ENCODE measurements at places on chromosomes 3 and 15. TPM values are rescaled to one million over a fixed set of nuclear protein-coding genes. Genes with fewer than 3 reads are reported as not detected.

DNA sequence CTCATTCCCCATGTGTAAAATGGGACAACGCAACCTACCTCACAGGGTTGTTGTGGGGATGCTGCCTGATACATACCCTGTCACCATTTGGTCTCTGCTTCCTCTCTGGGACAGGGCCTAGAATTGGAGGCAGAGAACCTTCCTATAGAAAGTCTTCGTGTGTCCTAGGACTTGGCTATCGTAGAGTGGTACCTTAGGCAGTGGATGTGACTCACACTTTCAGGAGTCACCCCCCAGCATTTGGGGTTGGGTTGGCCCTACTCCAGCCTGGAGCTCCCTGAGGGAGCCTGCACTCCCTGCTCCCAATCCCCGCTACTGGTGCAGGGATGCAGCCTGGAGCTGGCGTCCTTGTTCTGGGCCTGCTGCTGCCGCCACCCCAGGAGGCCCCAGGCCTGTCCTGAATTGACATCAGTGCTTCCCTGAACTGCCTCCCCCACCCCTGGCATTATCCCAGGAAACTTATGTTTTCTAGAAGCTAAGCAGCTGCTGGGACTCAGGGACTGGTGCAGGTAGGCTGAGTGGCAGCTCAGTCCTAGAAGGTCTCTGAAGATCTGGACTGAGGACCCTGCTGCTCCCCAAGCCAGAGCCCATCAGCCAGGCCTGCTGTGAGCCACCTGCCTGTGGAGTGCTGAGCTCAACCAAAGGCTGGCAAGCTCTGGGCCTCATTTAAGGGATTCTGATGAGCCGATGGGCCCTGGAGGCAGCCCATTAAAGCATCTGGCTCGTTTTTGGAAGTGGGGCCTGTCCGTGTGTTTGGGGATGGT lies 9.9 kb downstream of the C15orf39 start:
- DNase-seq: no peak

- no peak for DNase-seq
These were observed 907.4 kb downstream of the MCTP2 start for GRCh38 chr15:95138604-95139270.

GRCh38 chr3:10778492-10779292 lies 37.3 kb upstream of the SLC6A11 start:
- no peak for DNase-seq

GRCh38 chr3:45109771-45110508 lies 36.2 kb downstream of the CDCP1 start:
- DNase-seq: no peak

GRCh38 chr3:57961177-57961827 lies 46.9 kb upstream of the FLNB start:
- DNase-seq: no peak

- no peak for DNase-seq
These were observed 44.0 kb downstream of the XXYLT1 start for GRCh38 chr3:195226900-195227447.

DNA sequence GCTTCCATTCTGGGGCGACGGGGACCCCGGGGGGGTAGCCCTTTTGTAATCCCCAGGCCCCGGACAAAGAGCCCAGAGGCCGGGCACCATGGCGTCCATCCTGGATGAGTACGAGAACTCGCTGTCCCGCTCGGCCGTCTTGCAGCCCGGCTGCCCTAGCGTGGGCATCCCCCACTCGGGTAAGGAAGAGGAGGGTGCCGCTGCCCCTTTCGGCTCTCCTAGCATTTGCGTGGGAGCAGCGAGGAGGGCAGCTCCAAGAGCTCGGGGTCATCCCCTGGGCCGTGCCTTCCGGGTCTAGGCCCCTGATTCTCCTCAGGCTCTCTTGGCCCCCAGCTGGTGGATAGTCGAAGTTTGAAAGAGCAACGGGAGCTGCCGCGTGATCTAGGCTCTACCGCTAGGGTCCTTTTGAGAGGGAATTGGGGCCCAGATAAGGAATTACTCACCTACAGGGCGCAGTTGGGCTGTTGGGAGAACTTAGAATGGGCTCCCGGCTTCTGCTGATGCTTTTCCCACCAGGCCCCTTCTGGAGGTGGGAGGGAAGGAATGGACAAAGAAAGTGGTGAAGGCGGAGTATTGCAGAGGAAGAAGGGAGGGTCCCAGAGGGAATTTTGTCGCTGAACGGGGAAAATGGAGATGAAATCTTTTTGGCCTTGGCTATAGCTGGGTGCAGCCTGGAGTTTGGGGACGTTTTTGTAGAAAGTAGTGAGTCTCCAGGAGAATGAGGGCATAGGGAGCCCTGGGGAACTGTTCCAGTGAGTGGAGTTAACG lies 615 bp downstream of the VPS18 start:
- DNase-seq: no peak

DNA sequence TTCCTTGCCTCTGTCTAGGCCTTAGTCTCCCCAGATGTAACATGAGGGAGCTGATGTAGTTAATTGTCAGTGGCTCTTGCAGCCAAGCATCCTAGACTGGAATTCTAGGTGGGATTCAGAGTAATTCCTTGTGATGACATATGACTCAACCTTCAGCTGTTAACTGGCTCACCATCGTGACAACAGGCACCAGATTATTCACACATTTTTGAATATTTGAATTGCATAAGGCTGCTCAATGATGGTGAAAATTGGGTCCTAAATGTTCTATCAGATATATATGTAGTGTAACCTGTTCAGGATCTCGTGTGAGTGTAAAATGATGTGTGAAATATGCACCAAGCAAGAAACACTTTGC lies 405.1 kb downstream of the LPP start:
- DNase-seq: no peak

DNA sequence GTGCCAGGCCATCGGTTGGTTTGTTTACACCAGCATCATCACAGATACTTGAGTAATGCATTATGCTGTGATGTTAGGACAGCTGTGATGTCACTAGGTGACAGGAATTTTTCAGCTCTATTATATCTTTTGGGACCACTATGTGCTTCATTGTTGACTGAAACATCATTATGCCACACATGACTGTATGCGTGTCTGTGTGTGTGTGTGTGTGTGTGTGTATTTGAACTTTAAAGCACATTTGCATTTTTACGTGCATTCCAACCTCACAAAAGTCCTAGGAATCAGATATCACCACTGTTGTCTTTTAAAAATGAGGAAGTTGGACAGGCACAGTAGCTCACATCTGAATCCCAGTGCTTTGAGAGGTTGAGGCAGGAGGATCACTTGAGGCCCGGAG lies 223.0 kb downstream of the TBL1XR1 start:
- no peak for DNase-seq

- no peak for DNase-seq
These were observed 222.2 kb upstream of the BHLHE40 start for GRCh38 chr3:4756855-4757574.

GRCh38 chr15:29092376-29093064 lies 177.1 kb downstream of the NSMCE3 start:
- DNase-seq: no peak

GRCh38 chr3:105927741-105928140 lies 58.9 kb upstream of the CBLB start:
- no peak for DNase-seq

- DNase-seq: no peak
These were observed 77.0 kb upstream of the PLSCR5 start for GRCh38 chr3:146682171-146682570.

- DNase-seq: no peak
These were observed 22.2 kb downstream of the EPHB1 start for GRCh38 chr3:134817297-134817696.

BSN gene
- 1.2 TPM for polyA plus RNA-seq

SAXO2 gene
- polyA plus RNA-seq: 2.2 TPM

REC114 gene
- polyA plus RNA-seq: not detected

VILL gene
- polyA plus RNA-seq: 5.8 TPM

POU1F1 gene
- polyA plus RNA-seq: not detected

CCR9 gene
- polyA plus RNA-seq: not detected

EIF1B gene
- polyA plus RNA-seq: 58.5 TPM
